ENCODE measurements at places on chromosomes 5 and 9.

DNA sequence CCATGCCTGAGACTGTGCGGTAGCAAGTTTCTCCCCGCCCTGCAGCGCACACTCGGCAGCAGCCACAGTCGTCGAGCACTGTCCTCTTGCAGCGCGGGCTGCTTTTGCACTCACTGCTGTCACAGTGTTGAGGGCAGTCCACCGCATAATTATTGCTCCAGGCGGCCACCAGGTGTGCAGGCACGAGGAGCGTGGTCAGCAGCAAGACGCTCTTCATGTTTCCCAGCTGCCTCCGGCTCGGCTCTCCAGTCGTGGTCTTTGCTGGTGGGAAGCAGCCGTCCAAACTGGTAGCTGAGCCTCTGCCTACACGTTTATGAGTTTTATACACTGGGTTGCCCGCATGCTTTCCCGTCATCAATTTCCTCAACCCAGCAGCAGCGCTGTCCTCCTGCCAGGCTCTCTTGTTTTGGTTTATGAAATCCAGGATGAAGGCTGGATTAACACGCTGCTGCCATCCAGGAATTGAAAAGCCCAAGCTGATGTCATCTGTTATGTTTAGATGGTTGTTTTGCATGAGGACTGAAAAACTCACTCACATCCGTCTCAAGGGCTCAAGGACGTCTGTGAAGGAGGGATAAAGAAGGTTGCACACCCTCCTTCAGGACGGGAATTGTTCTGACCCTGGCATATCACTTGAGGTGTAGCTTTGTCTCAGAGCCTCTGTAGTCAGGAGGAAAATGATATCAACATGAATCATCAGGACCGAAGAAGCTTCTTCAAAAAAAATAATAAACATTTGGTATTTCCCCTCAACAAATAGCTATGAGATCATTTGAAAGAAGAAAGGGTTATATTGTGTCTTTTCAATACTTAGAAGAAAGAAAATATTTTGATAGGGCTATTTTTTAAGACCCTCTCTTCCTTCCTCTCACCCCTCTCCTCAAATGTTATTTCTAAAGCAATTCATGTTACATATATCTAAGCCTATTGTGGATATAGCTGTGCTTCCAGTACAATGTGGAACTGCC is at the start of gene ESM1:
Gene ESM1, minus strand, starts transcription at position 293 of the 968 bp plus-strand sequence. Its CDS starts 76 bp downstream, at position 217.
- DNase-seq, result no peak

DNA sequence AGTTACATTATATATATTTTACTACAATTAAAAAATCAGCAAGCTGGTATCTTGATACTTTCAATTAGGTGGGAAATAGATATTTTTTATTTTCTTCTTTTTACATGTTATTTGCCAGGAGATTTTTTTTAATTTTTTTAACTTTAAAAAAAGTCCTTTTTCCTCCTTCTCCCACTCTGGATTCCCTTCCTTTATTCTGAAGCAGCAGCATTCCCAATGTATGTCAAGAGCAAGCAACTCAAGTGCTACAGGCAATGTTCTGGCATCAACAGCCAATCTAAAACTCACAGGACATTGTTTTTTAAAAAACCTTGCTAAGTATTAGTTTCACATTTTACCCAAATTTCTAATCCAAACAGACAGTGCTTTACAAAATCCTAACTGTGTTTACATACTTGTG is 41.4 kb downstream of the GOLPH3 start:
- DNase-seq, result no peak

DNA sequence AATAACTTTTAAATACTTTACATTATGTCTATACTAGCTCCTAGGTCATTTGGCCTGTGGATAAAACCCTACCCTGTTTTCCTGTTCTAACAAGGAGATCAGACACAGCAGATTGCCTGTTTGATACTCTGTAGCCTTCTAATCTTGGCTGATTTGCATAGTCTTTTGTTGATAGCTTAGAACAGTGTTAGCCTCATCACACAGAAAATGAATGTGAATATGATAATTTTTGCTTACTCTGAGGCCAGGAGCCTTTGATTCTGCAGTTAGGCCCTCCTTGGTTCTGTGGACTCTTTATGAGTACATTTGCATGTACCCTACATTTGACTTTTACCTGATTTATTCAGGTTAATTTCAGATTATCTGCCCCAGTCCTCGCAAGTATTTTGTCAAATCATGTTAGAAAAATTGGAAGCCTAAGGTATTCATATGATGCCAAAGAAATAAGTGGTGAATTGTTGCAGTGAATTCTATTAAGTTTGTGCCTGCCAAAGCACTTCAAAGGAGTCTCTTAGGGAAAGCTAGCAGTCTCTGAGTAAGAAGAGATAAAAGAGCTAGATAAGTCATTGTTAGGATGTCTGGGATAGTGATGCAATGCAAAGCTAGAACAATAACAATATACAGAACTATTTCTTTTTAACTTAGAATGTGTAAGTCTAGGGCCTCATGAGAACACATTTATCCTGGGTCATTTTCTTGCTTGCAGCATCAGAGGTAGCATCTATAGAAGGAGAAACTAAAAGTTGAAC is 56.4 kb downstream of the SCAMP1 start:
- no peak for DNase-seq

GRCh38 chr5:62376064-62376463 is 27.6 kb downstream of the DIMT1 start:
- no peak for DNase-seq

GRCh38 chr5:151075698-151076331 is 5.0 kb downstream of the TNIP1 start:
- DNase-seq, result no peak

DNA sequence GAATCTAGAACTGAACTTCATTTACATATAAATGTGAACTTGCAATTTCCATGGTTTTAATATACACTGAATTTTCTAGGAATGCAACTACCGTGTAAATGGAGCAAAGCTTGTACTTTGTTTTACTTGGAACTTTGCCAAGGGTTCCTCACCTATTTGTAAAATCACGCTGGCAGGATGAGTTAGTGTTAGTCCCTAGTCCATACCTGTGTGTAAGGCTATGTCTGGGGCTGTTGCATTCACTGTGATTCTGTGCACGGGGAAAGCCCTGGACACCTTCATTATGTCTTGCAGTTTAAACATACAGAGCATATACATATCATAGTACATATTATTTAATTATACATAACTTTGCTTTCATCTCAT is 119.9 kb downstream of the PAX5 start:
- no peak for DNase-seq

DNA sequence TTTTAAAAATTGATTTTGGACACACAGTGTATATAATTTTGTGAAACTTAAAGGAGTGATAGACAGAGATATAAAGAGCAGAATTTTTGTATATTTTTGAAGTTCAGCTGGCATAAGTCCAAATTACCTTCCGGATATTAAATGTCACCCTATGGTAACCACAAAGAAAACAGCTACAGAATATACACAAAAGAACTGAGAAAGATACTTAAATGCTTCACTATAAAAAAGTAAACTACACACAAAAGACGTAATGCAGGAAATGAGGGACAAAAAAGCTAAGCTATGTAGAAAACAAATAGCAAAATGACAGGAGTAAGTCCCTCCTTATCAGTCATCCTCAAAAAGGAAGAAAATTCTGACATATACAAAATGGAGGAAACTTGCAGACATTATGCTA is 29.4 kb downstream of the HACD4 start:
- DNase-seq, result no peak

DNA sequence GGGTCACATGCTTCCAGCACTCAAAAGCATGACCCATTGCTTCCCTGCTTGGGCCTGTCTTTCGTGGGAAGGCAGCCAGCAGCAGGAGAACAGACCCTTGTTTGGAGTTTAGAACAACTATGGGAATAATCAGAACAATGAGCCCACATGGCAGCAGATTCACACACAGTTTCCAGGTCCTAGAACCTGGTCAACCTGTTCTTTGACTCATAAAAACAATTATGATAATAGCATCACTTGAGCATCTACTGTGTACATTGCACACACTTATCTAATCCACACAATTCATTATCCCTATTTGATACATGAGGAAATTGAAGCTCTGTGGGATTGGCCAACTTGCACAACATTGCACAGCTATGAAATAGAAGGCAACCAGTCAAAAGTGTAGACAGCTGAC is 41.7 kb downstream of the KLF4 start:
- no peak for DNase-seq

- DNase-seq, result no peak
Observed at GRCh38 chr5:95973793-95974325, 12.2 kb upstream of the ELL2 start.

GRCh38 chr5:53071298-53071697 is 38.3 kb downstream of the MOCS2 start:
- no peak for DNase-seq

DNA sequence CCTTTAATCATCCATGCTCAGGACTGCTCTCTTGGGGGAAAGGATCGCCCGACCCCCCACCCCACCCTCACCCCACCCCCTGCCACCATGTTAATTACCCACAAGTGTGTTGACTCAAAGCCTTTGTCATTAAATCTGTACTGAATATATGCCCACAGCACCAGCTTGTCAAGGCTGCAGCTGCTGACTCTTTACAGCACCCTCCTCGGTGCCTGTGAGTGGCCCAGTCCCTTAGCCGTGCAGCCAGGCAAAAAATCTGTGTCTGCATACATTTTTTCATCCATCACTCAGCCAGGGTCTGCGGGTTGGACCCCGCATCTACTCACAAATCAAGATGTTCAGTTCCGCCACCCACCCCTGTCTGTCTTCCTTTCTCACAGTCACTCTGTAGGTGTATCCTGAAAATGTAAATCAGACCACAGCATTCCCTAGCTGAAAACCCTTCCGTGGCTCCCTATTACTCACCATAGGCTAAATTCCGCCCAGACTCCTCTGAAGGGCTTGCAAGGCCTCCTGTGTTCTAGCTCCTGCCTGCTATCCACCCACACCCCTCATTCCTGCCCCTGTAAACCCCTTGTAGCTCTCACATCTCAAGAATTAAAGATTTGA is 53.7 kb upstream of the KCNIP1 start:
- no peak for DNase-seq

DNA sequence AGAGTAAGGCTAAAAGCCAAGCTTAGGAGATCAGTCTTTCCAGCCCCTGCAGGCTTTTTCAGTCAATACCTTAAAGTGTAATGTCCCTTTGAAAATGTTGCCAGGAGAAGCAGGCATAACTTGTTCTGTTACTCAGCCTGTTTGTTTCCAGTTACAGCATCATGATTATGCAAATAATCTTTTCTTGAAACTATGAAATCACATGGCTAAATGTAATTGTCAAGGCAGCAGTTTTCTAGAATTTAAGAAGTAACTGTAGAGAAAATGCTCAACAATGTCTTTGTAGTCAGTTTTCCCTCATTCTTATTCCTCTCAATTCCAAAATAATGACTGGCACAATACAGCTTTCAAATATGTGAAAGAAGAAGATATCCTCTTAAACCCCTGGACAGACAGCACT is 1.9 kb upstream of the GPR107 start:
- DNase-seq, result no peak

DNA sequence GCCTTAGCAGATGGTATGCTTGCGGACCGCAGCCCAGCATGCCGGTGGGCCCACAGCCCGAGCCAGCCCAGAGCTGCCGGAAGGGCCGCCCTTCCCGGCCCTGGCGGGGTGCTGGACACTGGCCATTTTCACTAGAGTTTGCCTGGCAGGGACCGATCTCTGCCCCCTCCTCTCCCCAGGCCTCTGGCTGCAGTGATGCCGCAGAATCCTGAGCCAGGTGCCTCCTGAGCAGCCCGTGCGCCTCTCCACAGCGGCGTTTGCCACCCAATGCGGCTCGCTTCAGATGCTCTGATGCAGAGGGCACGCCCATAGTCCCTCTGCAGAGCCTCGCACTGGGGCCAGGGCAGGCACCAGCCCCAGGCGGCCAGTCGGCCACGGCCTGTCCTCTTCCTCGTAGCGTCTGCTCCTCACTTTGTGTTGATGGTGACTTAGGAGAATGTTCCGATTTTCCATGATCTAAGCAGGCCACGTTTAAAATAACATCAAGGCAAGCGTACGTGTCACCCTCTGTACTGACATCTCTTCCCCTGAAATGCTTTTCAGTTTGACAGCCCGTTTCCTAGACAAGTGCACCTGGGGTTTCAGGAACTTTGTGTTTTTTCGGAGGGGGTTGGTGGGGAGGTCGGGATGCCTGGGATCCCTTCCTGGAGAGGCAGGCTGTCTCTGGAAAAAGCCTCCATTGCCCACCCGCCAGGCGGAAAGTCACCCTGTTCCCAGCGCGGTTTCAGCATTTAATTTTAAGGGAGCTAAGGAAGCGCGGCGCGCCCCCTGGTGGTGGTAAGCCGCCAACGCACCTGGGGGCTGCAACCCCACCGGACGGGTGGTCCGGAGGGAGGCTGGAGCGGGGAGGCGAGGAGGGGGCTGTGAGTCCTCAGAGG is 29.8 kb upstream of the HMCN2 start:
- DNase-seq, result no peak

DNA sequence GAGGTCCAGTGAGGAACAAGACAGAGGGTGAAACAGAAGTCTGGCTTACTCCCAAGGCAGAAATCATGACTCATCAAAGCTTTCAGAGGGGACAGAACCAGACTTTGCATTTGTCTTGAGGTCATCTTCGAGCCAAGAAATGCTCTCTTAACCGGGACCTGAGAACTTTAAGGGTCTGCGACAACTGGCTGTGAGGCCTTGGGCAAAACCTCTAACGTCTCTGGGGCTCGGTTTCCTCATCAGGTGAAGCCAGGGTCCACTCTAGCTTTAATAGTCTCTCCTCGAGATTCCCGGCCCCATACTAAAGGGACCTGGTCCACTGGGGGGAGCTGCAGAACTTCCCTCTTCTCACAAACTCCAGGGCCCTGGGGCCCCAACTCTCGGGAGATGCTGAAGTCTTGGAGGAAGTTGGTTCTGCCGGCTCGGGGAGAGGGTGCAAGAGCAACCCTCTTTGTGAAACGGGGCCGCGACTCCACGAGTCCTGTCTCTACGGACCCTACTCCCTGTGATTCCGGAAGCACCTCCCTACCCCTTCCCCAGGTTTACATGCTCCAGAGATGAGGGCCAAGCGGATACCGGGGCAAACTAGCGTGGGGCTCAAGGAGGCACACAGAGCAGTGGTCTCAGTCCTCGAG is 2.6 kb downstream of the GLIS3 start:
- DNase-seq, result peak; percentile 20

DNA sequence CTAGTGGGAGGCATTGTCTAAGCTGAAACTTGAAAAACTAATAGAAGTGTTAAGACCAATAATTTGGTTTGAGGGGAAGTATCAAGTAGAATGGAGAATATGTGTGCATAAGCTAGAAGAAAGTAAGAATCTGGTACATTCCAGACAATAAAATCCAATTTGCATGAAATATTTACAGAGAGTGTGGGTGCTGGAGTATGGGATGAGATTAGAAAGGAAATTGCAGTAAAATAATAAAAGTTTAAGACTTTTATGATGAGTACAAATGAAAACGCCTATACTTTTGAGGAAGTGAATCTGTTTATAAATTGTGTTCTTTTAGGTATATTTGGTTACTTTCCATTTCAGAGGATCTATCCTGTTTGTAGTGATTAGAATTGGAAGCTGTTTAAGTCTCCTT is 165.4 kb upstream of the TNC start:
- no peak for DNase-seq

GRCh38 chr9:129919277-129919676 is 84.0 kb downstream of the USP20 start:
- DNase-seq, result no peak

- DNase-seq, result no peak
Observed at GRCh38 chr9:121878271-121878822, 214.8 kb downstream of the TTLL11 start.

- no peak for DNase-seq
Observed at GRCh38 chr5:991472-992267, 16.9 kb upstream of the NKD2 start.
